ENCODE measurements at places on chromosomes 7 and 10.

DNA sequence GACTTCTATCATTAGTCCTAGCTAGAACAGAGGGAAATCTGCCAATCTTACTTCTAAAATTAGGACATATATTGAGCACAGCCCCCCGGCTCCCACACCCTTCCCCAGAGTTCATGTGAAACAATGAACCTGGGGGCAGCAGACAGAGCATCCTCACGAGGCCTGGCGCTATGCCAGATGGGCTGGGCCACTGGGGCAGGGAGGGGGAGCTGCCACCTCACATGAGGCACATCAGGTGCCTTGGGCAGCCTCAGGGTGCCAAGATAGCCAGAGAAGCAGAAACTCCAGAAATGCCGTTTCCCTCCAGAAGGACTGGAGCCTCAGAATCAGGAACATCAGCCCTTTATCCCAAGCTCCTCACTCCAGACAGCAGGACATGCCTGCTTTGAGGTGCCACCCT lies 92.8 kb upstream of the LANCL2 start:
- DNase-seq: no peak

DNA sequence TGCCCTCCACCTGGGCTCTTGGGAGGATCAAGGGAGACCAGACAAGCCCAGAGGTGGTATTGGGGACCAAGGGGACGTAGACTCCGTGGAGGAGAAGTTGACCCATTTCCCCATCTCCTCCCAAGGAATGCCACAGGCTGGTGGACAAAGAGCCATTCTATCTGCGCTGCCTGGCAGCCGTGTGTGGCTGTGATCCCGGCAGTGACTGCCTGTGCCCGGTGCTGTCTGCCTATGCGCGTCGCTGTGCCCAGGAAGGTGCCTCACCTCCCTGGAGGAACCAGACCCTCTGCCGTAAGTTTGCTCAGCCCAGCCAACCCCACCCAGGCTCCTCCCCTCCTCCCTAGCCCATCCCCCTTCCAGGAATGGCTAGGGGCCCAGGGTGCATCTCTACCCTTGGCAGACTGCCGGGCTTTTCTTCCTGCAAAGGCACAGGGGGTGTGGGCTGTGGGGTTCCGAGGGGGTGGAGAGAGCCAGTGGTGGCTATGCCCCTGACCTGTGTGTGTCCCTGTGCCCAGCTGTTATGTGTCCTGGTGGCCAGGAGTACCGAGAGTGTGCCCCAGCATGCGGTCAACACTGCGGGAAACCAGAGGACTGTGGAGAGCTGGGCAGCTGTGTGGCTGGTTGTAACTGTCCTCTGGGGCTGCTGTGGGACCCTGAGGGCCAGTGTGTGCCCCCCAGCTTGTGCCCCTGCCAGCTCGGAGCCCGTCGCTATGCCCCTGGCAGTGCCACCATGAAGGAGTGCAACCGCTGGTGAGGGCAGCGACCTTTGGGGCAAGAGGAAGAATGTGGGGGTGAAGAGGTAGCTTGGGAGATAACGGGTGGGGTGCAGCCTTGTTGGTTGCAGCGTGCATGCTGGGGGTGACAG lies 10.2 kb upstream of the ZNF467 start:
- DNase-seq: no peak

GRCh38 chr7:129832701-129833227 lies 120.0 kb downstream of the UBE2H start:
- DNase-seq: no peak

- no peak for DNase-seq
These were observed 60.8 kb downstream of the MDH2 start for GRCh38 chr7:76108540-76109233.

GRCh38 chr10:71083716-71083975 lies 128.7 kb upstream of the UNC5B start:
- DNase-seq: no peak

GRCh38 chr7:107628461-107629064 lies 32.1 kb upstream of the SLC26A4 start:
- no peak for DNase-seq

DNA sequence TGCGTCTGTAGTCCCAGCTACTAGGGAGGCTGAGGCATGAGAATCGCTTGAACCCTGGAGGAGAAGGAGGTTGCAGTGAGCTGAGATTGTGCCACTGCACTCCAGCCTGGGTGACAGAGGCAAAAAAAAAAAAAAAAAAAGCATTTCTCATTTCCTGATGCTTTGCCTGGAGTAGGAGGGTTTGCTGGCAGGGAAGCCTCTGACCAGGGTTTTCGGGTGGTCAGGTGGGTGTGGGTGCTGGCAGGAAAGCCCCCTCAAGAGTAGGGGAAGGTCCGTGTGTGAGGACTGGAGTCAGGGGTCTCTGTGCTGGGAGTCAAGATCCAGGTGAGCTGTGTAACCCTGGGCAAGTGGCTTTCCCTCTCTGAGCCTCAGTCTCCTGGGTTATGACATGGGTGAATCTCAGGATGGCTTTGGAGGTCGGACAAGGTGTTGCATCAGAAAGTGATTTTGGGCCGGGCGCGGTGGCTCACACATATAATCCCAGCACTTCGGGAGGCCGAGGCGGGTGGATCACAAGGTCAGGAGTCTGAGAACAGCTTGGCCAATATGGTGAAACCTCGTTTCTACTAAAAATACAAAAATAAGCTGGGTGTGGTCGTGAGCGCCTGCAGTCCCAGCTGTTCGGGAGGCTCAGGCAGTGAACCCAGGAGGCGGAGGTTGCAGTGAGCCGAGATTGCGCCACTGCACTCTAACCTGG lies 3.2 kb downstream of the AMZ1 start:
- DNase-seq: no peak

GRCh38 chr7:21903020-21903786 lies 42.5 kb downstream of the CDCA7L start:
- DNase-seq: no peak

- no peak for DNase-seq
These were observed 103.3 kb downstream of the CHRM2 start for GRCh38 chr7:136971776-136972175.

DNA sequence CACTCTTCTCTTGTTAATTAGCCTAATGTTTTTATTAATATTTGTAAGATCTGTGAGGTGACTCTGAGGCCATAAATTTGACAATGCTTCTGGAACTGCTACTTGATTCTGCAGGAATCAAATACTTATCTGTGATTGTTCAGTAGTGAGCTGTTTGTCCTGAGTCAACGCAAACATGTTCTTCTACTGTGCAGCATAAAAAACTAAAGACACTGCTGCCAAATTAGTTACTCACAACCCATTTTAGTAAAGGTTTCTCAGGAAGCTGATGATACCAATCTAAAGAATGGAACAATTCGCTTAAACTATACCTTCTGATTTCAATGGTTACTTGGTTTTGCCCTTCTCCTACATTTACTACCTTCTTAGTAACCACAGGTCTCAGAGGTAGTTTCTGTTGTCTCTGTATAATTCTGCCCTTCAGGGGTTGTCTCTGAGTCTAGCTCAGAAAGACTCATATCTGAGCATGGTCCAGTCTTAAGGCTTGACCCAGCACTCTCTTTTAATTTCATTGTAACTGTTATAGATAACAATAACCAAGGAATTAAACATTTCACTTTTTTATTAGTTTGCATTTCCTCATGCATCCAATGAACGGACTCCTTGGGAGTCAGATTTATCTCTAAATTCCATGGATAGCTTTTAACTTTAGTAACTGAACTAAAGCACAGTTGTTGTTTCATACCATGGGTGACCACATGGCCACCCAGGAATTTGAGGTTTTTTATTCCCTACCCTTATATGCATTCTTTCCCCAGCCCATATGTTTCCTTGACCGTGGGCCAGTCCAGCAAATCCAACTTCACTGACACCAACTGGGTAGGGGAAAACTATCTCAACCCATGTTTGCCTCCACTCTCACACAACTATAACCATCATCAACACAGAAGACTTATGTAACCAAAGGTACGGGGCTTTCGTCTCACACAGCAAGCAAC lies 309.5 kb upstream of the TEX47 start:
- peak; percentile 21 for DNase-seq

GRCh38 chr7:49866076-49866735 lies 92.8 kb downstream of the VWC2 start:
- no peak for DNase-seq

DNA sequence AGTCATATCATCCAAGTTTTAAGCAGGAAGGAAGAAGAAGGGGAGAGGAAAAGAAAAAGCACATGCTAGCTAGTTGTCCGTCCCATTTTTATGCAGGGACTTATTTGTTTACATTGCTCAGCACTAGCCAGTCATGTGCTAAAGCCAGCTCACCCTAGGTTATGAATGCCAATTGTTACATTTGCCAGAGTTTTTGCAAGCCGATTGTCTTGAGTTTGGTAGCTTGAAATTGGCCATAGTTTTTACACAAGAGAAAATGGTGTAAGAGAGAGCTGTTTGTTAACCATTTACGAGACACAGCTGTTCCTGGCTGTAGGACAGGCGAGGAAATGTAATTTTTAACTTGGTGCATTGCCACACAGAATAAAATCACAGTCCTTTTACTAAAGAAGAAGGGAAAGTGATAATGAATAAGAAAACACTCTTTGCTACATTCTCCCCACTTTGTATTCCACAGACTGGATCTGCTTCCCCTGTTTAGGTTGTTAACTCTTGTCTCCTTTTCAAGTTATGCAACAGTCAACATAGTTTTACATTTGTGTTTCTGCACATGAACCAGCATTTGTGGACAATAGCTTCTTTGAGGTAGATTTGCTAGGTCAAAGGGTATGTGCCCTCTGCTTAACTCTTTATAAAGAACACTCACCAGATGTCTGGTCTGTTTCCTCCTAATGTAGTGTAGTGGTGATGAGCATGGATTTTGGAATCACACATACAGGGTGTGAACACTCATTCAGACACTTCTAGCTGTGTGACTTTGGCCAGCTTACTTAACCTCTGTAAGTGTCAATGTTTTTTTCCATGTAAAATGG lies 357.2 kb downstream of the LRMDA start:
- DNase-seq: no peak

GRCh38 chr10:48251525-48252353 lies 22.8 kb downstream of the FRMPD2 start:
- DNase-seq: no peak
